ENCODE measurements at places on chromosomes 13 and 19. TPM values are rescaled to one million over a fixed set of nuclear protein-coding genes. Genes with fewer than 3 reads are reported as not detected.
A peak's percentile ranks its signal among the peaks of the same experiment; 100 is the strongest.

GRCh38 chr13:108322206-108322824 is 52.8 kb downstream of the TNFSF13B start:
- peak; percentile 51 for DNase-seq

The OR10H1 gene
- not detected for total RNA-seq

GRCh38 chr19:3664879-3665642 is 35.2 kb downstream of the PIP5K1C start:
- DNase-seq: peak; percentile 65

- DNase-seq: no peak
Measured at GRCh38 chr19:31126236-31126635, 223.0 kb downstream of the TSHZ3 start.

DNA sequence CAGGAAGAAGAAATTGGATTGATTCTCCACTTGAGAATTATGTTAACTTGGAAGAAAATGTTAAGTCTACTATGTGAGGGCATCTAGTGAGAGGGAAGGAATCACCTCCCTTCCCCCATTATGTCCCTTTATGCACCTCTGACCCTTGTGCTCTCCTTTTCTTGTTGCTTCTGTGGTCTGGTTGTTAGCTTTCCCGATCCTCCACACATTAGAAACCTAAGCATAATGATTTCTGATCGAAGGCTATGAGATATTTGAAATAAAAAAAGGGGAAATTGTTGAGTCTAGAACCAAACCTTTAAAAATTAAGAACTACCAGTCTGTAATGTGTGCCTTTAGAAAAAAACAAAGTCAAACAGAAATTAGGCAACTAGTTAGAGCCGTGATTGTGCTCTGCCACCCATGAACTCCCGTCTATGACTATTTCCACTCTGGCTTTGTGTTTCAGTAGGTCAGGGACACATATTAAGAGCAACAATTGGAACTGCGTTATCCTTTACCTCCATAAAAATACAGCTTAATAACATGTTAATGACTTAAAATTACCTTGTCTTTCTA is 463 bp upstream of the GPC6 start:
- no peak for DNase-seq

GRCh38 chr13:101755228-101755887 is 302.9 kb downstream of the ITGBL1 start:
- DNase-seq: no peak

GRCh38 chr19:38707512-38708114 is 36.7 kb downstream of the CAPN12 start:
- DNase-seq: no peak

GRCh38 chr19:38145623-38146022 is 78.4 kb downstream of the DPF1 start:
- DNase-seq: no peak

The LYPD5 gene
- total RNA-seq: not detected

GRCh38 chr13:97526556-97526955 is 92.6 kb downstream of the RAP2A start:
- no peak for DNase-seq

The CEACAM6 gene
- not detected for total RNA-seq

DNA sequence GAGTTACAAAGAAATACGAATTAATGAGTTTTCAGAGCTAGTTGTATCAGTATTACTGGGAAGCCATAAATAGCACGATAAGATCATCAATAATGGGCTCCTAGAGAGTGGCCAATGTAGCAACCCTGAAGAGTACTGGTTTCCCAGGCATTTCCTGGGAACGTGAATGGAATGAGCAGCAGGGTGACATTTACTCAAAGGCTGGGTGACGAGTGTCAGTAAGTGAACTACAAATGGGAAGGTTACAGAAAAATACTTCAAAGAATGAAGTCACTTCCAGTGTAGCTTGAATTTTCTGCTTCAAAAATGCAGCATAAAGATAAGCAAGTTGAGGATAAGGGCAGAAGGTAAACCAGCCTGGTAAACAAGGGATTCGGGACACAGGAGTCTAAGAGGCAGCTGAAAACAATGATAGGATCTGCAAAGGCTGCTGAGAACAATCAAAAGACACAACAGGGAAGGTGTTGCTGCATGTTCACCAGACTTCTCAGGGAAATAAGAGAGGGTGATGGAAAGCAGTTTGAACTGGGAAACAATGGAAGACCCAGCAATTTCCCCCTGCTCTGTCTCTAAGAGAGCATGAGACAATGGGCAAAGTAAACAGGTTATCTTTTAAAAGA is 48.6 kb upstream of the POSTN start:
- DNase-seq: no peak

- DNase-seq: no peak
Measured at GRCh38 chr13:61086087-61086486, 329.6 kb downstream of the PCDH20 start.

The FBXO27 gene
- total RNA-seq: 9.6 TPM

DNA sequence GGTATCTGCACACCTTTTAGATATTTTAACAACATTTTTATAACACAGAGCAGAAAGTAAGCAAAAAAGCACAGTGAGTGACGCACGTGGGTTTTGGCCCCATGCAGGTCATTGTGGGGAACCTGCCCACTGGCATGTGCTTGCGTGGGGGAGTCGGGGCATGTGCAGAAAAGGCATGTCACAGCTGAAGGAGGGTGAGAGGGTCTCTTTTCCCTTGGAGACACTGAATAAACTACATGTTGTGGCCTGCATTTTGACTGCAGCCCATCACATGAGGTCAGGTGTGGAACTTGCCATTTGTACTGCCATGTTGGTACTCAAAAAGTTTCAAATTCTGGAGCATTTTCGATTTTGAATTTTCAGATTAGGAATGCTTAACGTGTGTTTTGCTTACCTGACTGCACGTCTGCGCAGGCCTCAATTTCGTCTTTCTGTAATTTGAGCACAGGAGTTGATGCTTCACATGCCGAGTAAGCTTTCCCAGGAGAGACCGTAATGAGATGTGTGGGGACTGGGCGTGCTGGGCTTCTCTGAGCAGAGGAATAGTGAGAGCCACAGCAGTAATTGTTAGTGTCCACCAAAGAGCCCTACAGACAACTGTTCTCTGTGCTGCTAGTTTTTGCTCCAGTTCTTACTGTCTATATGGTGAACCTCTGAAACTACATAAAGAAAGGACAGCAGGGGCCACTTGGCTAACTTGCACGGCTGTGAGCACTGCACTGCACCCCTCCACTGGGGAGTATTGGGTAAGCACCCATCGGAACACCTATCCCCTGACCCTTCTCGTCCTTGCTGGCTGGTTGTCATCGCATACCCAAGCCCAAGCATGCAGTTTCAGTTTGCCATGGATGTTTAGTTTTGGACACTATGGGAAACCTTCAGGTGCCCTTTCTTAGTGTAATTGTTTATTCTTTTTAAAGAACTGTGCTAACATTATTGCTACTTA is 72.9 kb upstream of the GPR183 start:
- DNase-seq: no peak

The ZNF846 gene
- total RNA-seq: 10.9 TPM

The SAFB2 gene
- total RNA-seq: 111 TPM

GRCh38 chr19:13665125-13665905 is 99.0 kb upstream of the MRI1 start:
- DNase-seq: peak; percentile 59

GRCh38 chr13:76750126-76750525 is 136.1 kb downstream of the KCTD12 start:
- DNase-seq: no peak

DNA sequence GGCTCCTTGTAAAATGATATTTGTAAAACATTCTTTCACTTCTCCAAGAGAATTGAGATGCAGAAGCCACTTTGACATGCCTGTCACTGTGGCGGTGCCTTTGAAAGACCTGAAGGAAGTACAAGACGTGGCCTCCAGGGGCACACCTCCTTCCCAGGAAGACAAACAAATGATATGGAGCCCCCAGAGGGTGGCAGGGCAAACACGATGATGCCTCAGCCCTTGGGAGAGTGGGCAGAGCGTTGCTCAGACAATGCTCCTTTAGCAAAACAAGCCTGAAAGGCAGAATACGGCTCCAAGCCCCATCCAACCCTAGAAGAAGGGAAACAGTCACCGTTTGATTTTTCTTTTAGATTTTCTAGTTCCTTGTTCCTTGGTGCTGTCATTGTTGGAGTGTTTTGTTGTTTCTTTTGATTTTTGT is 9.2 kb upstream of the ATP12A start:
- DNase-seq: peak; percentile 73

DNA sequence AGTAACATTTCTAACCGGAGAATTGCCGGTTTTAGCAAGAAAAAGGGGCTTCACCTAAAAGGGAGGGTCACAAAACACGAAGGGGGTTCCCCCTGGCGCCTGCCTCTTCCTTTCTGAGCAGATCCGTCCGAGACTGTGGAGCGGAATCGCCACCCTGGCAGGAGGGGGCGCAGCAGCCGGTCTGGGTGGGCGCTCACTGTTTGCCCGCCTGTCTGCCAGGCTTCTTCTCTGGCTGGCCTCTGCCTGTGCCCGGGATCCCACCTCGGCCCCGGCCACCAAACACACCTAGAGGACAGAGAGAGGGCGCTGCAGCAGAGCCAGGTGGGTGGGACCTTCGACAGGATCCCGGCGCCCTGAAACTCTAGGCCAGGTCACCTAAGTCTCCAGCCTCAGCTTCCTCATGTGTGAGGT is 15.6 kb downstream of the LSM4 start:
- DNase-seq: peak; percentile 25

The LILRB1 gene
- 5.8 TPM for total RNA-seq

DNA sequence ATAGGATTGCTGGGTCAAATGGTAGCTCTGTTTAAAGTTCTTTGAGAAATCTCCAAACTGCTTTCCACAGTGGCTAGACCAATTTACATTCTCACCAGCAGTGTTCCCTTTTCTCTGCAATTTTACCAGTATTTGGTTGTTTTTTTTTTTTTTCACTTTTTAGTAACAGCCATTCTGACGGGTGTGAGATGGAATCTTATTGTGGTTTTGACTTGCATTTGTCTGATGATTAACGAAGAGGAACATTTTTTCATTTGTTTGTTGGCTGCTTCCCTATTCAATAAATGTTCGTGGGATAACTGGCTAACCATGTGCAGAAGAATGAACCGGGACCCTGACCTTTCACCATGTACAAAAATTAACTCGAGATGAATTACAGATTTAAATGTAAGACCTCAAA is 31.2 kb downstream of the CYP4F2 start:
- no peak for DNase-seq

- DNase-seq: no peak
Measured at GRCh38 chr13:109180905-109181425, 551.6 kb downstream of the MYO16 start.

DNA sequence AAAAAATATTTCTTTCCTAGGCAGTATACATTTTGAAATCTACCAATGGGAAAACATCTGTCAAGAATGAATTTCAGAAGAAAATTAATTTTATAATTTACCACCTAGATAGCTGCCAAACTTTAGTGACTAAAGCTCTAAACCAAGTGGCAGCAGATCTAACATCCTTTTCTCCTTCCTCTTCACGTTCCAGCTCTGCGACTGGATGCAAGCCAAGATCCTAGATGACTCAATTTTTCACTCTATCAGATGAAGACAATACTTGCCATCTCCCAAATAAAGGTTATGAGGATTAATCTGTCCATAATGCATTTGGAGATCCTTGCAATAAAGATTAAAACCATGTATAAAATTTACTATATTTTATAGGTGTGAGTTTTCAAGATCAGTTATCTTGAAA is 66.7 kb upstream of the MIR17HG start:
- no peak for DNase-seq

- DNase-seq: no peak
Measured at GRCh38 chr13:25453850-25454365, 82.1 kb downstream of the ATP8A2 start.

The TNNI3 gene
- not detected for total RNA-seq

The IRF2BP1 gene
- total RNA-seq: 30.9 TPM

GRCh38 chr13:67003743-67004142 is 226.4 kb downstream of the PCDH9 start:
- no peak for DNase-seq

The CBLC gene
- total RNA-seq: not detected

DNA sequence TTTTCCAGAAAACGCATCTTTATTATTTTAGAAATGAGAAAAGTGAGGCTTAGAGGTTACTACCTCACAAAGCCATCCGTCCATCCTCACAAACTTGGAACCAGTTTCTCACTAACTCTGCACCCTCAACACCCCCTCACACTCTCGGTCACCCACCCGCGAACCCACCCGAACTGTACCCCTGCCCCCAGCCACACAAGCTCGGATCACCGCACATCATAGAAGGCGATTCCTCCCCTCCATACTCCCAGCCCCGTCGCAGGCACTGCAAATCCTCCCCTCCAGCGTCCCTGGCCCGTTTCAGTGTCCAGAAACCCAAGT is 238 bp downstream of the ZNF260 start:
- DNase-seq: no peak

DNA sequence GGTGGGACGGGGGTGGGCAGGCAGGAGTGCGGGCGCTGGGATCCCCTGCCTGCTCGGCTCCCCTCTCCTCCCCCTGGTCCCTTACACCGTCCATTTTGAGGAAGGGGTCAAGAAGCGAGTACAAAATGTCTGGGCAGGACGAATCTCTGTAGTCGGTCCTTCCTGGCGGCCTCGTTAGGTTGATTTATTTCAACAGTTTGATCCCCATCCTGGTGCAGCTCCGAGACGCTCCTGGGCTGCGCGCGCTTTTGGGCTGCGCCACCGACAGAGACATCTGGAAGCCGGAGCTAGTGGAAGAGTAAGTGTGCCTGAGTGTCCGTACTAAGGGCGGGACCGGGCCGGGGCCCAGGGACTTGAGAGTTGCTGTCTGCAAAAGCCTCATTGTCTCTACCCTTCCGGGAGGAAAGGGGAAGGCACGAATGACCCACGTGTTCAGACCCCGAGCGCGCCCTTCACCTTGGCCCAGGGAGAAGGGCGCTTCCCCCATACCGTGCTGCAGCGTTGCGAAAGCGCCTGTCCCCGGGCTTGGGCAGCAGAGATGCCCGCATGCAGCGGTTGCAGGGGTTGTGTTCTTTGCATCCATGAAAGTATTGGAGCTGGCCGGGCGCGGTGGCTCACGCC is 1.8 kb downstream of the ZNF114 start:
- peak; percentile 31 for DNase-seq

The CERS1 gene
- not detected for total RNA-seq

GRCh38 chr13:41025518-41025917 is 6.4 kb upstream of the ELF1 start:
- no peak for DNase-seq

DNA sequence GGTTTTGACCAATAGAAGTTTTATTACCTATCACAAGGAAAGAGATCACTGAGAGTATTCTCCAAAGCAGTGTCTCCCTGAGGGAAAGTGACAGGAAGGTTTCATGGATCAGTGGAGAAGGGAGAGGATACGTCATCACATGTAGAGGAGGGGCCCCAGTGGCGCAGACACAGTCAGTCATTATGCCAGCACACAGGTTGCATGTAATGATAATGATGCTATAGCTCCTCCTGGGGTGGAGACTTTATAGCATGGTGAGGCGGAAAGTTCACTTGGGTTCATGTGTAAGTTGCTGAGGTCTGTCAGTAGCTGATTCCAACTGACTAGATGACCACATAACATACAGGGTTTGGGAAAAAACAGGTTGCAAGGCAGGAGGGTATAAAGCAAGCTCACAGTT is 88.8 kb downstream of the FNDC3A start:
- DNase-seq: no peak

- no peak for DNase-seq
Measured at GRCh38 chr19:40512473-40513344, 45.9 kb downstream of the SPTBN4 start.

GRCh38 chr13:56317841-56318240 is 822.9 kb upstream of the PRR20A start:
- DNase-seq: no peak

Data from OCI-LY7 (cell line).